ENCODE measurements at places on chromosomes 5 and 9. TPM values are rescaled to one million over a fixed set of nuclear protein-coding genes. Genes with fewer than 3 reads are reported as not detected.

DNA sequence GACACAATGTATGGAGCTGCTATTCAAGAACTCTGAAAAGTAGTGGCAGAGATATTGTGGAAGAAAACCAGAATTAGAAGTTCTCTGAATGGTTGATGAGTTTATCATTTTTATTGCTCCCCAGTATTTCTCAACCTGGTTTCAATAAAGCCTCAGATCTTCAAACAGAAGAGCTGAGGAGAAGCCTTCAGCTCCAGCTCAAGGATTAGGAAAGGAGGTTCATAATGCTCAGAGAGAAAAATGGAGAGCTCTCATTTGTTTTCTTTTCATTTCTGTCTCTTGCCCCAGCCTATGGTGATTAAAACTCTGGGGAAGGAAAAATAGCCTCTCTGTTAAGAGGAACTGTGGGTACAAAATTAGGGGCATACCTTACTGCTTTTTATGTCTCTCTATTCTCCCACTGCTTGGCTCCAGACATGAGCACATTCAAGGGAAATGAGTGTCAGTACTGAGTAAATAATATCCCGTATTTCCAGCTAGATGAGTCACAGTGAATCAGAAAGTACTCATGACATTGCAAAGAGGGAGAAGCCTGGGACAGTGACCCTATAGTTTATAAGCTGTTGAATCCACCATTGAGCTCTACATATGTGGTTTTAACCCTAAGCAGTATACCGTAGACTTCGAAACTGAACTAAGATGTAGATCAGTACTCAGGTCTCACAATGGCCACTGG, 138.1 kb downstream of the EMB start:
- H3K36me3 ChIP-seq: peaks cover 7% of the 10 kb centered on the region
- no peak for DNase-seq
- H3K27ac ChIP-seq: no peak overlapping the region
- no peak overlapping the region for H3K4me3 ChIP-seq

IL13 gene
- 6.5 TPM for total RNA-seq

DNA sequence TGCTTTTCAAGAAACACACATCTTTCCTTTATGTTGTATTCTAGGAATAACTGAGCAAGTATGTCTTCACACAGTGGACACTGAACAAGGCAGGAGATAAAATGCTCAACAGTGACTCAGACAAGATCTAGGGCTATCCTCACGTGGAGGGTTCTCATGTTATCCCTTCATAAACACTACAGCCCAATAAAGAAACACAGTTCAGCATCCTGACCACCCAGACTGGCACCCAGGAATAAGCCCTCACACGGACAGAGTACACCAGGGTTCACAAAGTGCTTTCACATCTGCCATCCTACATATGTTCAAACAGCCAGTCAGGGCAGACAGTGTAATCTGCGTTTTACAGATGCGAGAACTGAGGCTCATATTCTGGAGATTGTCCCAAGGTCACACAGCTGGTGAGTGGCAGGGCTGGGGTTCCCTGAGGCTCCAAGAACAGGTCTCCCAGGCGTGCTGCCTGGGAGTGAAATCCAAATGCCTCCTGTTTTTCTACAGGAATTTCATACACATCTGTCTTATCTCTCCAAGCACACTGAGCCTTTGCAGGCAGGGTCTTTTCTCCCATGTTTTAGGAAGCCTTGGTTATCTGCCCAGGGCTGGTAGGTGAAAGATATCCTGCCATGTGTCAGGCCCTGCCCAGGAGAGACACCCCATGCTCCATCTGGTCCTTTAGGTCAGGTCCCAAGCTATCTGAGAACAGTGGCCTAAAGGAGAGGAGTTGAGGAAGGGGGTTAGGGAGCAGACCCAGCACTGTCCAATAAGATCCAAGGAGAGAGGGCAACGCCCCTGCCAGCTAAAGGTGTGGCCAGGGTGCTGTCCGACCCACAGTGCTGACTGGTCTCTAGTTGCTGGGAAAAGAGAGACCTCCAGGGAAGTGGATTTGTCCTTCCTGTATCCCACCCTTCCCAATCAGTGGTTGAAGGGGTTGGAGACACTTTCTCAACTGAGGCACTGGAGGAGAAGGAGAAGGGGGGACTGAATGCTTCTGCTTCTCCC, 47.9 kb upstream of the XPA start:
- H3K27ac ChIP-seq: no peak overlapping the region
- no peak overlapping the region for H3K4me3 ChIP-seq
- DNase-seq: no peak
- H3K36me3 ChIP-seq: no peaks in the 10 kb centered on the region

- no peak overlapping the region for H3K27ac ChIP-seq
- no peak overlapping the region for H3K4me3 ChIP-seq
- H3K36me3 ChIP-seq: peaks cover 11% of the 10 kb centered on the region
- no peaks in the 10 kb centered on the region for H3K27me3 ChIP-seq
Observed at GRCh38 chr5:34957857-34958690, 28.7 kb downstream of the DNAJC21 start.

- H3K4me1 ChIP-seq: no peaks in the 10 kb centered on the region
- no peaks in the 10 kb centered on the region for H3K36me3 ChIP-seq
- no peak for DNase-seq
- no peak overlapping the region for H3K4me3 ChIP-seq
- H3K27me3 ChIP-seq: no peaks in the 10 kb centered on the region
Observed at GRCh38 chr5:19536387-19536786, 451.6 kb downstream of the CDH18 start.

DNA sequence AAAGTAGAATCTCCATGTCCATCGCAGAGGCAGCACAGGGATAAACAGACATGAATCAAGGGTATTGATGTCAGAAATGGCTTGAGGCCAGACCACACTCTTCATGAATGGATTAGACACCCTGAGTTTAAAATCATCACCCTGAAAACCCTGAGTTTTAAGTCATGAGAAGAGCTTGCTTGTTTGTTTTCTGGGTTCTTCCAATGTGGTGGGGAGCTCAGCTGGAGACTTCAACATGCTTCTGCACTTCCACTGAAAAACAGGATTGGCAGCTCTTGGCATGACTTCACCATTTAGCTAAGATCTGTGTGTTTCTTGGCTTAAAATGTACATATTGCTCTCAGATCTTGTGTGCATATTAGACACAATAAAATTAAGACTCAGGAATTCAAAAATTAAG, 9.8 kb downstream of the GCNT4 start:
- no peak for DNase-seq
- no peak overlapping the region for H3K4me3 ChIP-seq
- H3K36me3 ChIP-seq: peaks cover 40% of the 10 kb centered on the region

- no peaks in the 10 kb centered on the region for H3K4me1 ChIP-seq
- H3K4me3 ChIP-seq: no peak overlapping the region
- DNase-seq: no peak
- H3K27me3 ChIP-seq: peaks cover 1% of the 10 kb centered on the region
Observed at GRCh38 chr9:108645520-108645919, 210.3 kb downstream of the ACTL7B start.

GRCh38 chr5:40416098-40416497, 263.6 kb upstream of the PTGER4 start:
- peaks cover 4% of the 10 kb centered on the region for H3K36me3 ChIP-seq
- DNase-seq: no peak
- no peak overlapping the region for H3K27ac ChIP-seq
- H3K27me3 ChIP-seq: no peaks in the 10 kb centered on the region
- peaks cover 11% of the 10 kb centered on the region for H3K4me1 ChIP-seq

NRARP gene
- total RNA-seq: 4.4 TPM

TAF1L gene
- not detected for total RNA-seq

- no peaks in the 10 kb centered on the region for H3K36me3 ChIP-seq
- H3K27me3 ChIP-seq: no peaks in the 10 kb centered on the region
- H3K27ac ChIP-seq: no peak overlapping the region
- H3K4me3 ChIP-seq: no peak overlapping the region
- no peak for DNase-seq
Observed at GRCh38 chr9:121871431-121872025, 220.1 kb downstream of the DAB2IP start.

DRD1 gene
- not detected for total RNA-seq

DNA sequence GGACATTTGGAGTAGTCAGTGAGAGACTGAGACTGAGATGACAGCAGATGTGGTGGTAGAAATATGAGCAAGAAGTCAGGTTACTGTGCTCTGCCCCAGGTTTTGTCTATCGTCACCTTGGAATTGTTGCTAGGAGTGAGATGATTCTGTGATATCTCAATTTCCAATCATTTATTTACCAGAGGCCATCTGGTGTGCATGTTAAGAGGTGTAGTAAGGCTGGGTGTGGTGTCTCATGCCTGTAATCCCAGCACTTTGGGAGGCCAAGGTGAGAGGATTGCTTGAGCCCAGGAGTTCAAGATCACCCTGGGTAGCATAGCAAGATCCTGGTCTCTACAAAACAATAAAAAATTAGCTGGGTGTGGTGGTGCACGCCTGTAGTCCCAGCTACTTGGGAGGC, 38.6 kb upstream of the CARTPT start:
- H3K4me3 ChIP-seq: no peak overlapping the region
- H3K4me1 ChIP-seq: no peaks in the 10 kb centered on the region
- H3K27ac ChIP-seq: no peak overlapping the region

GRCh38 chr5:135445306-135445985, 1.7 kb downstream of the DCANP1 start:
- no peaks in the 10 kb centered on the region for H3K4me1 ChIP-seq
- no peaks in the 10 kb centered on the region for H3K36me3 ChIP-seq
- DNase-seq: no peak
- no peaks in the 10 kb centered on the region for H3K27me3 ChIP-seq

- no peaks in the 10 kb centered on the region for H3K4me1 ChIP-seq
- DNase-seq: no peak
- H3K36me3 ChIP-seq: no peaks in the 10 kb centered on the region
- H3K27ac ChIP-seq: no peak overlapping the region
- H3K27me3 ChIP-seq: peaks cover 1% of the 10 kb centered on the region
Observed at GRCh38 chr5:168364151-168364661, 72.8 kb downstream of the WWC1 start.

DNA sequence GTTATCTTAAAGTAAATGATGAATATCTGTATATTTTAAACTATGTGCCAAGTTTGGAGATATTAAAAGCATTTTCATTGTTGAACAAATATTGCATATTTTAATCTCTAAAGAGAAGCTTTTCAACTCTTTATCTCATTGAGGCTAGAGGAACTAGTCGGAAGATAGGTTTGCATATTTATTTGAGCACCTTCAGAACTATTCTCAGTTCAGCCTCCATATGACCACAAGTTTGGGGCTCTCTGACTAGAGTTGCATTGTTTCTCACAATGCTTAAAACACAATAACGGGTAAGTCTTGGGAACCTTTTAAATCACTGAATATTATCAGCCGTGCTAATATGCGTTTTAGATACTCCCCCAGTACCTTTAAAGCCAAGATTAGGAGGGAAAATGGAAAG, 47.3 kb upstream of the CTXN3 start:
- H3K27ac ChIP-seq: no peak overlapping the region
- H3K36me3 ChIP-seq: no peaks in the 10 kb centered on the region
- no peak for DNase-seq
- H3K4me3 ChIP-seq: no peak overlapping the region
- H3K27me3 ChIP-seq: peaks cover 3% of the 10 kb centered on the region
- H3K4me1 ChIP-seq: no peaks in the 10 kb centered on the region

GRCh38 chr9:126379661-126380360, 53.2 kb downstream of the MVB12B start:
- no peaks in the 10 kb centered on the region for H3K27me3 ChIP-seq
- H3K4me1 ChIP-seq: peaks cover 18% of the 10 kb centered on the region
- H3K27ac ChIP-seq: no peak overlapping the region
- no peaks in the 10 kb centered on the region for H3K36me3 ChIP-seq
- no peak overlapping the region for H3K4me3 ChIP-seq
- no peak for DNase-seq

DNA sequence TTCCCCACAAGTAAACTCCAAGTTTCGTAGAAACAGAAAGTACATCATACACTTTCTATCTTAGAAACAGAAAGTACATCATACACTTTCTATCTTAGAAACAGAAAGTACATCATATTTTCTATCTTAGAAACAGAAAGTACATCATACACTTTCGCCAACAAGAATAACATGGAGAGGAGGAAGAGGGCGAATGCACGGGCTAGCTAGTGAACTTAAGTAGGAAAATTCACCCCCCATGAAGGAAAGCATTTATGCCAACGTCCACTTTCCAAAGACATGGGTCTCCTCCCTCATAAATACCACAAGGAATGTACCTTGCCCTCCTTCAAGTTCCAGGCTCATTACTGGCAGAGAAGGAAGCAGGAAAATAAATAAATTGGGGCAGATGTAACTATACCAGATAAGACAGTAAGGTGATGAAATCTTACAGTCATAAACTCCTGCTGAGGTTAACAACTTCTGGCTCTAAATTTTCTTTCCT, 64.7 kb downstream of the FRMD3 start:
- peaks cover 22% of the 10 kb centered on the region for H3K4me1 ChIP-seq
- peak overlapping the region; percentile 49 for H3K4me3 ChIP-seq

DNA sequence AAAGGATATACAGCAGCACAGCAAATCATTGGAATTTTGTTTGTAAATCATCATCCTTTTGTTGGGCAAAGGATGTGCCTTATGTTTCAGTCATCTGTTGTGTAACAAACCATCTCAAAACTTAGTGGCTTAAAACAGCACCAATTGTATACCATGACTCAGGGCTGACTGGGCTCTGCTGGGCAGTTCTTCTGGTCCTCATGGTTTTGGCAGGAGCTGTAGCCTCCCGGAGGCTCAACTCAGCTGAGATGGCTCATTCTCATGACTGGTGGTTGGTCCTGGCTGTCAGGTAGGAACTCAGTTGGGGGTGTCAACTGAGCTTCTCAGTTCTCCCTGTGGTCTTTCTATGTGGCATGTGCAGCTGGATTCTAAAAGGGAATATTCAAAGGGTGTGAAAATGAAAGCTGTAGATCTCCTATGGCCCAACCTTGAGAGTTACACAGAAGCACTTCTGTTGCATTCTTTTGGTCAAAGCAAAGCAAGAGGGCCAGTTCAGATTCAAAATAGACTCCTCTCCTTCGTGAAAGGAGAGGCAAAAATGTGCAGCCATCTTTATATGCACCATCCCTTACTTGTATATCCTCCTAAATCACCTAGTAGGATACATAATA, 39.1 kb upstream of the CPEB4 start:
- no peak overlapping the region for H3K4me3 ChIP-seq
- no peaks in the 10 kb centered on the region for H3K4me1 ChIP-seq
- H3K36me3 ChIP-seq: no peaks in the 10 kb centered on the region
- no peak for DNase-seq
- H3K27ac ChIP-seq: no peak overlapping the region
- peaks cover 7% of the 10 kb centered on the region for H3K27me3 ChIP-seq

- no peak for DNase-seq
- no peak overlapping the region for H3K27ac ChIP-seq
- H3K36me3 ChIP-seq: no peaks in the 10 kb centered on the region
- H3K4me1 ChIP-seq: peaks cover 3% of the 10 kb centered on the region
- H3K27me3 ChIP-seq: no peaks in the 10 kb centered on the region
Observed at GRCh38 chr5:59479086-59479485, 414.4 kb downstream of the PDE4D start.

GABRA6 gene
- not detected for total RNA-seq

PCDHA1 gene
- not detected for total RNA-seq

- no peaks in the 10 kb centered on the region for H3K4me1 ChIP-seq
- H3K36me3 ChIP-seq: no peaks in the 10 kb centered on the region
- no peak for DNase-seq
- no peak overlapping the region for H3K4me3 ChIP-seq
- no peak overlapping the region for H3K27ac ChIP-seq
Observed at GRCh38 chr9:911005-911404, 65.5 kb upstream of the DMRT3 start.

GRCh38 chr5:58640011-58640410, 57.1 kb downstream of the RAB3C start:
- H3K4me3 ChIP-seq: no peak overlapping the region
- no peaks in the 10 kb centered on the region for H3K36me3 ChIP-seq
- no peak overlapping the region for H3K27ac ChIP-seq
- peaks cover 2% of the 10 kb centered on the region for H3K27me3 ChIP-seq
- no peaks in the 10 kb centered on the region for H3K4me1 ChIP-seq

GRCh38 chr5:855771-856530, 5.2 kb upstream of the ZDHHC11 start:
- H3K4me3 ChIP-seq: no peak overlapping the region
- peak; percentile 23 for DNase-seq
- H3K27ac ChIP-seq: no peak overlapping the region
- H3K4me1 ChIP-seq: no peaks in the 10 kb centered on the region

Data from activated CD8-positive, alpha-beta T cell treated with anti-CD3 and anti-CD28 coated beads for 36 hours (primary cell).